ENCODE measurements at places on chromosomes 3 and 15. TPM values are rescaled to one million over a fixed set of nuclear protein-coding genes. Genes with fewer than 3 reads are reported as not detected.

The MASP1 gene
- total RNA-seq: 3.3 TPM

DNA sequence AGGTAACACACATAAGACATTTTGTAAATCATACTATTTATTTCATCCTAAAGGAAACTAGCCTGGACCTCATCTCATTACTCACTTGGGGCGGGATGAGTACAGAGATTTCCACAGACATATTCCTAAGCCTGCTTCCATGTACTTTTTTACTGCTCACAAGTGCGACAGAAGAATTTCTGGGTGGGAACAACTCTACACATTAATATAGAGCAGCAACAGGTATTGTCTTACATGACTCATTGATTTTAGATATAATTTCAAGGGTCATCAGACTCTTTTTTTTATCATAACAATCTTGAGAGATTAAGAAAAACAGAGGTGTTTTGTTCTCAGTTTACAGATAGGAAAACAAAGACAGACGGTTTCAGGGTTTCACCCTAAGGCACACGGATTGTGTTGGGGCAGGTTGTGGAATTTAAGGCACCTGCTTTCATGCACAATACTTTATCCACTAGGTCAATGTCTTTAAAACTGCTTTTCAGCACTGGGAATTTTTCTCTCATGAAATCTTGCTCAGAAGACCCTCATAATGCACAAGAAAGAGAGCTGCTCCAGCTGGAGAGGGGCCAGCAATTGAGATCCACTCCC lies 186.7 kb upstream of the CDIN1 start:
- DNase-seq: no peak

The SLC28A1 gene
- not detected for total RNA-seq

- DNase-seq: no peak
These were observed 74.2 kb downstream of the LDHAL6B start for GRCh38 chr15:59280855-59281254.

DNA sequence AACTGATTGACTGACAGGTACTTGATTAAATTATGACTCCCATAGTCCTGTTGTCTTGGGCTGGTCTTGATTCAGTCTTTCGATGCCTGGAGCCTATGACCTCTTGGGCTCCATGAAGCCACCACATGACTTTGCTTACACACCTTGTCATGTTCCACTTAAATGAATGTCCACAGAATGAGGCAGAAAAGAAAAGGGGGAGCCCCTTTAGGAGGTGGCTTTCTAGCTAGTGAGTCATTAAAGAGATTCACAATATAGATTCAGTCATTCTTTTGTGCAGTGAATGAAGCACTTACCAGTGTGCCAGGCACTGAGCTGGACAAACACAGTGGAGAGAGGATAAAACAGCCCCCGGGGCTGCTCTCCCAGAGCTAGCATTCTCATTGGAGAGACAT lies 17.1 kb downstream of the VIPR1 start:
- DNase-seq: no peak

GRCh38 chr3:29171043-29171990 lies 109.6 kb upstream of the RBMS3 start:
- DNase-seq: peak; percentile 6

The TMEM40 gene
- not detected for total RNA-seq

Data from neural progenitor cell (in vitro differentiated cells).